ENCODE measurements at places on chromosomes 1 and 21.

DNA sequence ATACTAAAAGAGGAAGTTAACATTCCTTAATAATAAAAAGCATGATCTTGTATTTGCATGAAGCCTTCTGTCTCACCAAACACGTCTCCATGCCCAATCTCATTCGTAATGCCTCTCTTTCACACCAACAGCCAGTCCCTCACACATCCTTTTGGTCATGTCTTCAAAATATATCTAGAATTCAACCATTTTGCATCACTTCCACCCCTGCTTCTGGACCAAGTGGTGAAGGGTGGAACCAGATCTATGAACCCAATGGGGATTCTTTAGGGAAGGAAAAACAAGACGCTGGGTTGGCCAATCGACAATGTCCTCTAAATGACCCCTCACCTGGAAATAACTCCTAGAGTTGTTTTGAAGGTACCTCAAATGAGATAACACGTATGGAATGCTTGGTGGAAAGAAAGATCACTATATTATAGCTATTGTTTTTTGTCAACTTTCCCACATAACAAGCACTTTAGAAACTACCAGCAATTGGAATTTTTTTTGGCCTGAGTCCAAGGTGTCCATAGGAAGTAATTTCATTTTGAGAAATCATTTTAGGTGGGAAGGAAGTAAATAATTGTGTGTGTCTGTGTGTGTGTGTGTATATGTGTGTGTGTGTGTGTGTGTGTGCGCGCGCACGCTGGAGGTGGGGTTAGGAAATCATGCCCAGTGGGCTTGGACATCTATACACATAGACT, at the start of gene KCNA10:
Gene KCNA10 (minus strand): TSS at position 51 of the 686 bp plus-strand sequence. CDS start 388 bp downstream, outside the sequence.
- H3K36me3 ChIP-seq, result no peaks in the 10 kb centered on the region
- peak; percentile 27 for DNase-seq
- no peak within 1 kb of the TSS for H3K4me3 ChIP-seq
- H3K27ac ChIP-seq, result no peak within 1 kb of the TSS
- H3K27me3 ChIP-seq, result peaks cover 3% of the 10 kb centered on the region

GRCh38 chr1:113947388-113948107, 18.4 kb downstream of the HIPK1 start:
- H3K36me3 ChIP-seq, result no peaks in the 10 kb centered on the region
- peak overlapping the region; percentile 51 for H3K4me3 ChIP-seq
- peak overlapping the region; percentile 57 for H3K27ac ChIP-seq

GRCh38 chr21:28615276-28615675, 377.4 kb downstream of the LTN1 start:
- H3K27me3 ChIP-seq, result no peaks in the 10 kb centered on the region
- H3K4me3 ChIP-seq, result no peak overlapping the region

GRCh38 chr21:21007606-21008005, 9.4 kb downstream of the NCAM2 start:
- H3K4me1 ChIP-seq, result no peaks in the 10 kb centered on the region
- no peaks in the 10 kb centered on the region for H3K36me3 ChIP-seq
- no peak overlapping the region for H3K4me3 ChIP-seq
- no peaks in the 10 kb centered on the region for H3K27me3 ChIP-seq
- no peak overlapping the region for H3K27ac ChIP-seq

DNA sequence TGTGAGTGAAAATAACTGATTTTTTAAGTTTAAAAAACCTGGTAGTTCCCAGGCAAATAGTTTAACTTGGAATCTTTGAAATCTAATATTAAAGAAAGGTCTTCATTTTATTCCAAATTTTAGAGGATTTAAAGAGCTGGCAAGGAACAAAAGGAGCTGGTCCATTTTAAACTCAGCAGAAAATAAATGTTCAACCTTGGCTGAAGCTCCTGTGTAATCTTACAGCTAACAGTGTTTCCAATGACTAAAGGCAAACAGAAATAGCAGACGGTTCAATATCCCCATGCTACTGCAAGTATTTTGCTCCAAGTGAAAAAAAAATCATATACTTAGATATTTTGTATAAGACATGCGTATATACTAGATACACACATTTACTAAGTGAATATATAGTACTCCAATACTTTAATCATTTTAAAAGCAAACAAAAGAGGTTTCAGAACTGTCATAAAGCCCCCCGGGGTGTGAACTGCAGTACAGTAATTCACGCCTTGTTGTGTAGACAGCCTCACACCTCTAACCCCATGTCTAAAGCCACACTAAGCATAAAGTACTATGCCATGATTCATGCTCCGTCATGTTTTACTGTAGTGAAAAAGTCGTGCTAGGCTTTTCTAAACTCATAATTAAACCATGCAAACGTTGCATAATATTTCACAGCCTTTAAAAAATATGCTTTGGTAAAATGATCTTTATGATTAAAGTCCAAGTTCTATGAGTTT, 132.2 kb downstream of the CLIC6 start:
- no peak for DNase-seq
- no peak overlapping the region for H3K4me3 ChIP-seq
- no peaks in the 10 kb centered on the region for H3K4me1 ChIP-seq
- peaks cover 4% of the 10 kb centered on the region for H3K36me3 ChIP-seq

GRCh38 chr1:47631411-47631995, 193.7 kb downstream of the FOXD2 start:
- DNase-seq, result no peak
- peaks cover 2% of the 10 kb centered on the region for H3K27me3 ChIP-seq
- no peaks in the 10 kb centered on the region for H3K36me3 ChIP-seq

- peak; percentile 62 for DNase-seq
- no peak overlapping the region for H3K4me3 ChIP-seq
- peaks cover 4% of the 10 kb centered on the region for H3K4me1 ChIP-seq
- H3K27me3 ChIP-seq, result no peaks in the 10 kb centered on the region
- no peak overlapping the region for H3K27ac ChIP-seq
- no peaks in the 10 kb centered on the region for H3K36me3 ChIP-seq
Measured at GRCh38 chr1:59699227-59699847, 115.4 kb upstream of the HOOK1 start.

GRCh38 chr1:168054117-168054516, 82.6 kb downstream of the GPR161 start:
- H3K27ac ChIP-seq, result no peak overlapping the region
- no peaks in the 10 kb centered on the region for H3K27me3 ChIP-seq
- no peak for DNase-seq
- H3K4me1 ChIP-seq, result no peaks in the 10 kb centered on the region
- no peak overlapping the region for H3K4me3 ChIP-seq
- H3K36me3 ChIP-seq, result no peaks in the 10 kb centered on the region

GRCh38 chr1:53505401-53505800, 46.2 kb downstream of the DMRTB1 start:
- H3K27me3 ChIP-seq, result no peaks in the 10 kb centered on the region
- no peak overlapping the region for H3K27ac ChIP-seq
- no peaks in the 10 kb centered on the region for H3K4me1 ChIP-seq
- H3K4me3 ChIP-seq, result no peak overlapping the region
- H3K36me3 ChIP-seq, result no peaks in the 10 kb centered on the region

DNA sequence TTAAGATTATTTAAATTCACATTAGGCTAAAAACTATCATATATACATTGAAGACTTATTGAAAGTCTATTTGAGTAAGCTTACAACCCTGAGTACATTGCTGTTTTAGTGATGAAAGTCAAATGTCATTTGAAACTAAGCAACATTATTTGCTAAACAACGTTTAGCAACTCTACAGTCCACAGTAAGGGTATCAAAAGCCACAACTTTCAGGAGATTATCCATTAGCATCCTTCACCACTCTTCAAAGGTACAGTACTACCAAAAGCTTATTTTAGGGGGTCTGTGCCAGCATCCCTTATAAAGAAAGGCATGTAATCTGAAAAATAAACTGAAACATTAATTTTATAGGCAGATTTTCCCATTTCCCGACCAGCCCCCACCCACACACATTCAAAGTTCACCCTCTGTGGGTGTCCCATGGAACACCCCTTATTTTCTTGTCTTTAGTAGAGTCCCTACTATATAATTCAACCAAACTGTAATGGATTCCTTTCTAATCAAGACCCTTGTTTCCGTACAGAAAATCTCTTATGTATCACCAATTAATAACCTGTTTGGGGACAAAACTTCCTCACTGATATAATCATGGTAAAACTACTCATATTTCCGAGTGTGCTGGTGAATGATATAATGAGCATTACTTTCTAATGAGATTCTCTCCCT, 11.0 kb downstream of the SFPQ start:
- peaks cover 62% of the 10 kb centered on the region for H3K36me3 ChIP-seq
- H3K4me1 ChIP-seq, result peaks cover 17% of the 10 kb centered on the region
- no peak overlapping the region for H3K4me3 ChIP-seq
- H3K27ac ChIP-seq, result no peak overlapping the region
- no peak for DNase-seq

GRCh38 chr1:234262754-234263105, 110.5 kb upstream of the COA6 start:
- no peak overlapping the region for H3K4me3 ChIP-seq

Measured in endothelial cell of umbilical vein (primary cell).